ENCODE measurements at places on chromosomes 6 and 20. TPM values are rescaled to one million over a fixed set of nuclear protein-coding genes. Genes with fewer than 3 reads are reported as not detected.

CD109 gene
- total RNA-seq = 0.49 TPM

HAO1 gene
- not detected for total RNA-seq

BMP6 gene
- 0.25 TPM for total RNA-seq

BPIFB2 gene
- not detected for total RNA-seq

GNAS-AS1 gene
- 11.7 TPM for total RNA-seq

PCSK2 gene
- 28.7 TPM for total RNA-seq

GRM1 gene
- total RNA-seq = 0.17 TPM

TDRD6 gene
- 0.64 TPM for total RNA-seq

CTCFL gene
- total RNA-seq = not detected
